ENCODE measurements at places on chromosomes 16 and 17. TPM values are rescaled to one million over a fixed set of nuclear protein-coding genes. Genes with fewer than 3 reads are reported as not detected.
A peak's percentile ranks its signal among the peaks of the same experiment; 100 is the strongest.

Gene SLC6A2
- total RNA-seq: not detected

Gene SYNRG
- total RNA-seq: 39.1 TPM

Gene GLTPD2
- total RNA-seq: not detected

Gene CTF1
- total RNA-seq: 2.3 TPM

DNA sequence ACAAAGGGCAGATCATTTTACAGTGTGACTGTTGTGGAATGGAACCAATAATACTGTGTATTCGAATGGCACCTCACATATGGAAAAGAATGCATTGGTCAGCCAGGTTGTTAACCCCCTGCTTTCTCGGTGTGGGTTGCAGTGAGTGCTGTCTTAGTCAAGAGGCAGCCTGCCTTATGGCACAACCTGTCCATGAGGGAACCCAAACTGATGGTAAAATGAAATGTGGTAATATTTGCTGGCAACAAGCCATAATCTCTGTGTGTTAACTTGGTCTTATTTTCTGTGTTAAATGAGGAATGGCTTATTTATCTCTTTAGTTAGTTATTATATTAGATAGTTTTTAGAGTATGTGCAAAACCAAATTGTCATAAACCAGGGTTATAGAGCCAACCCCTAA is 81.6 kb downstream of the TMC6 start:
- no peak overlapping the region for H3K27ac ChIP-seq
- DNase-seq: no peak
- no peak overlapping the region for H3K4me3 ChIP-seq
- peaks cover 33% of the 10 kb centered on the region for H3K36me3 ChIP-seq
- H3K27me3 ChIP-seq: no peaks in the 10 kb centered on the region

- H3K4me1 ChIP-seq: peaks cover 6% of the 10 kb centered on the region
- H3K27ac ChIP-seq: no peak overlapping the region
- no peaks in the 10 kb centered on the region for H3K27me3 ChIP-seq
- peak; percentile 64 for DNase-seq
- no peak overlapping the region for H3K4me3 ChIP-seq
Measured at GRCh38 chr16:27174007-27174406, 29.3 kb upstream of the KDM8 start.
